ENCODE measurements at places on chromosomes 12 and 14. TPM values are rescaled to one million over a fixed set of nuclear protein-coding genes. Genes with fewer than 3 reads are reported as not detected.

FAM181A gene
- not detected for total RNA-seq

FLVCR2 gene
- total RNA-seq, result 2.2 TPM

- DNase-seq, result no peak
Measured at GRCh38 chr12:23083267-23083666, 458.3 kb downstream of the ETNK1 start.

GRCh38 chr14:100155049-100155621 is 4.3 kb downstream of the DEGS2 start:
- DNase-seq, result no peak

DNA sequence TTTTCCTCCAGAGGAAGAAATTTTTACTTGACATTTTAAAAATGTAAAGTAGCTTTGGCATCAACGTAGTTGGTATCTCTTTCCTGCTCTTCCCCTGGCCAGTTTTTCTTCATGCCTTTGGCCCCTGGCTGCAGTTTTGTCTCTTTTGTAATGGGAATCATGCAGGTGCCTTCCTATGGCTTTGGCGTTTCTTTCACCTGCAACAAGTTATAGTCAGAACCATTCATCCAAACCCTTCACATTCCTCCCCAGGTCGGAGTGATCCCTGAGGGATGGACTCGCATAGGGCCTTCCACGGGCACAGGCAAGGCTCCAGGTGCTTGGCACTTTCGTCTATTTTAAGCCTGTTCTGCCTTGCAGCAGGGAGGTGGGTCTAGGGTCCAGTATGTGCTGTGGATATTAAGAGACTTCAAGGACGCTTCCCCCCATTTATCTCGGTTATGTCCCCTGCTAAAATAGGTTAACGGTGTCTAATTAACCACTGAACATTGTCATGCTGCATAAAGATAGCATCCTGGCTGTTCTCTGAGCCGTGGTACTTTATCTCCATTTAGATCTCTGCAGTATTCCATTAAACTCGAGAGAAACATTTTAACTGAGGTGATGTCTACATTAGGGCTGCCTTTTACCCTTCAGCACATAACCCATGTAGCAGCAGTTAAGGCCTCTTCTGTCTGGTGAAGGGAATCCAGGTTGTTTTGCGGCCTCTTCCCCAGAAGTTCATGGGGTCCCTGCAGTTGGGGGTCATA is 66.3 kb downstream of the IFT43 start:
- DNase-seq, result no peak
